ENCODE measurements at places on chromosomes 12 and 14.

DNA sequence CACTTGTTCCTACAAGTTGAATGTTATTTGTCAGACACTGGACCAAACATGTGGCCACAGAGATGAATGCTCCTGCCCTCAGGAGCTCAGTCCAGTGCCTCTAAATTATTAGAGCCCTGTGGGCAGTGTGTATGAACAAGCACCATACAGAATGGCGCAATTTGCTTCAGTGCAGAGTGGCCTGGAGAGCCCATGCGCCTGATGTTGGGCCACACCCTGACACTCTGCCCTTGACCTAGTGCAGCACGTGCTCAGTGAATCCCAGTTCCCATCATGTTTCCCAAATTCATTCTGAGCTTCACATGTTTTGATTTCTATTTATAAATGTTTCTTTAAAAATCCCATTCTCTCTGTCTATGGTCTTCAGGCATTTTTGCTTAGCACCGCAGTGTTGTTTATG lies 116.8 kb downstream of the PRMT8 start:
- no peak for DNase-seq

- DNase-seq, result no peak
Observed at GRCh38 chr14:105299654-105300541, 903 bp downstream of the BRF1 start.

- no peak for DNase-seq
Observed at GRCh38 chr14:47466916-47467315, 208.5 kb downstream of the MDGA2 start.

DNA sequence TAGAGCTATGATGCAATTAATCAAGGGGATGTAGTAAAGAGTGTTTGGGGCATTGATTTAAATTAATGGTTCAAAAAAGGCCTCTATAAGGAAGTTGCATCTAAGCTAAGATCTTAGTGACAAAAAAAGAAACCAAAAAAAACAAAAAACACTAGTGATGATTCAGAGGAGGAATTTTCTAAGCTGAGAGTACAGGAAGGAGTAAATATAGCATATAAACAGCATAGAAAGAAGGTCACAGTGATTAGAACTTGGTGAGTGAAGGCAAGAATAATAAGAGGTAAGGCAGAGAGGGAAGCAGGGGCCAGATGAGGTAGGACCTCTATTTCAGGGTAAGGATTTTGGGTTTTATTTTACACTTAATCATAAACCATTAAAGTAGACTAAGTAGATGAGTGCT lies 48.0 kb upstream of the PDZRN4 start:
- no peak for DNase-seq

GRCh38 chr12:20852649-20853048 lies 42.1 kb downstream of the SLCO1B3 start:
- no peak for DNase-seq

DNA sequence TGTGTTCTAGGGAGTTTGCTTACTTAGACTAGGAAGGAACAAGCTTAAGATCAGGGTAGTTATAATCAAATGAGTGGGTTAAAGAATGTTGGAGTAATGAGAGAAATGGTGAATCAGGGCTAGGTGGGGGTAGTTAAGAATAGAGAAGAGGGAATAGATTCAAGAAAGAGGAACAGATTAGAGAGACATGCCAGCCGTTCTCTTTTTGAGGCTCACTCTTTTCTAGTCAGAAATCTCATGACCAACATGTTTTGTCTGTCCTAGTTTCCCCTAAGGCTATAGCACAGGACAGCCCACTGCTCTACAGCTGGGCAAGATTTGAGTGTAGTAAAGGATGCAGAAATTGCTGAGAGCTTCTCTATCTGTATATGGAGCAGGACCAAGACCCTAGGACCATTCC lies 258.4 kb downstream of the AKAP6 start:
- DNase-seq, result no peak

DNA sequence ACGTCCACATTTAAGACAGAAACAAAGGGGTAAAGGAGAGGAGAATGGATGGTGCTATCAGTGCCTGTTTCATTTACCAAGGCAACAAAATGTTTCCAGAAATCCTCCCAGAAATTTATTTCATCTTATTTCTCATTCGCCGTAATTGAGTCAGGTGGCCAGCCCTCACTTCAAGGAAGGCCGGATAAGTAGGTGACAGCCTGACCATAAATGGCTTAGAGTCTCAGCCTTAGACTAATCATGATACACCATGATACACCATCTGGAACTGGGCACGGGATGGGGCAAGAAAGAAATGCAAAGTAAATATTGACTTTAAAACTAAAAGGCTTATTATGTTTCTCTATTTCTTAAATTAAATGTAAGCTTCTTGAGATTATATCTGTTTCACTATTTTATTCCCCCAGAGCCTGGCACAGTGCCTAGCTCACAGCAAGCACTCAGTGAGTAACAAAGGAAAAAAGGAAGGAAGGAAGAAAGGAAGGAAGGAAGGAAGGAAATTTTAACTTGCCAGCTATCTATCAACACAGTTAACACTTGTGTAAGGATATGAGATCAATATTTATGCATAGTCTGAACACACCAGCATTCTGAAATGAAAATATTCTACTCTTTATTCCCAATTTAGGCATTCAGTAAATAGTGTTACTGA lies 106.1 kb upstream of the FSCB start:
- DNase-seq, result no peak

DNA sequence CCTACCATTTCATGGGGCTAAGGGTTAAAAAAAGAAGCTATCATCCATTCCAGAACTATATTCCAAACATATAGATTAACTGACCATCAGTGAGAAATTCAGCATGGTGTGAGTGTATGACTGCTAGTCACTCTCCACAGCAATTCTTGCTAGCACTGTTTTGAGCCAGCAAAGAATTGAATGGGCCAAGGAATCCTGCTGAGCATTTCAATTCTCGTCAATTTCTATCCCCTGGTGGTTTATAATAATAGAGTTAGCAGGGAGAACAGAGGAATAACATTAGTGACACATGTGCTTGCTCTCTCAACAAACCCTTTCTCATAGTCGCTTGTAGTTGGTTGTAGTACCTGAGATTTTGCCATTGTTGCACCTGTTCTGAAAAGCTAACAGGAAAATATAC lies 7.2 kb downstream of the MBIP start:
- DNase-seq, result no peak

GRCh38 chr12:83817730-83818129 lies 1094.9 kb downstream of the SLC6A15 start:
- no peak for DNase-seq

- DNase-seq, result no peak
Observed at GRCh38 chr14:26218861-26219260, 379.0 kb downstream of the NOVA1 start.

- no peak for DNase-seq
Observed at GRCh38 chr14:23076785-23077408, 18.0 kb downstream of the ACIN1 start.

- DNase-seq, result peak; percentile 80
Observed at GRCh38 chr12:68406134-68406576, 74.0 kb upstream of the MDM1 start.

DNA sequence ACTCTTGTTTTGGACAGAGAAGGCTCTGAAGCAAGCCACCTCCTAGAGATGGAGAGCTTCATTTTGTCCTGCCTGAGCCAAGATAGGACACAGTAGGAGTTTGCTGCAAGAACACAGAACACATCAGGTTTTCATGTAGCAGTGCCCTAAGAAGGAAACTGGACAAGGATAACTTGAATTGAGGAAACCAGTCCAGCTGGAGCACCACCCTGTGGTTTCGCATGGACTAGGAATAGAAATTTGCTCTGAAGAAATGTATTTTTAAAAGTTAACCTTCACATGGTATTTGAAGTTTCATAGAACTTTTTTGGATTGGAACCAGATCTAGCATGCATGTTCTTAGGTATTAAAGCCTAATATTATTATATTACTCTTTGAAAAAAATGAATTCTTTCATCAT lies 68.8 kb downstream of the RERG start:
- no peak for DNase-seq

DNA sequence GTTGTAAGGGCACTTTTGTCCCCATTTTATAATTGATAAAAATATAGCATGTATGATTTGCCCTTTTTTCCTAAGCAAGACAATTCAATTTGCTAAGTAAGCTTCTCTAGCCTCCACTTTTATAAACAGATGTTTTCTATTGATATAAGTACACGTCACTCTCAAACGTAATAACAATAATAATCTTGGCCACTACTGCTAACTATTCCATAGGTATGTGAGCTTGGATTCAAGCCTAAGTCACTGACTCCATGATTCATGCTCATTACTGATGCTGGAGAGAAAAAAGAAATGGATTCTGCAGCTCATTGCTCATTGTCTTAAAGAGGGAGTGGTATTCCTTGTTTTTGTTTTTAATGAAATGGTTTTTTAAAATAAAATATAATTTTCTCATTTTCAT lies 661.0 kb downstream of the GALC start:
- peak; percentile 9 for DNase-seq

DNA sequence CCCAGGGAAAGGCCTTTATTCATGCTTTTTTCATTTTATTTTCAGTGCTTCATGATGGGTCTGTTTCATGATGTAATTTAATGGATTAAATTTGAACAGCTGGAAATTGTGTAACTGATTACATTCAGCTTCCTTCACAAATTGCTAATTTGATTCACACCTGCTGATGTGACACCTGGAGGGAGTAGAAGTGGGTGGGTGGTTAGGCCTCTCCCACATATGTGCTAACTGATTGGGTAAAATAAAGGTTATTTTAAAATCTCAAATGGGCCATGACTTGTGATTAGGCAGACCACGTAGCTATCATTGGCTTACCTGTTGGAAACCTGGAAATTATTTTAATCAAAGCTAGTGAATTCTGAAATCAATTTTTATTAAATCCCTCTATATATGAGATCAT lies 142.1 kb downstream of the GXYLT1 start:
- DNase-seq, result no peak

- no peak for DNase-seq
Observed at GRCh38 chr12:22728987-22729386, 104.0 kb downstream of the ETNK1 start.

- DNase-seq, result no peak
Observed at GRCh38 chr12:71125949-71126348, 31.9 kb downstream of the TSPAN8 start.

DNA sequence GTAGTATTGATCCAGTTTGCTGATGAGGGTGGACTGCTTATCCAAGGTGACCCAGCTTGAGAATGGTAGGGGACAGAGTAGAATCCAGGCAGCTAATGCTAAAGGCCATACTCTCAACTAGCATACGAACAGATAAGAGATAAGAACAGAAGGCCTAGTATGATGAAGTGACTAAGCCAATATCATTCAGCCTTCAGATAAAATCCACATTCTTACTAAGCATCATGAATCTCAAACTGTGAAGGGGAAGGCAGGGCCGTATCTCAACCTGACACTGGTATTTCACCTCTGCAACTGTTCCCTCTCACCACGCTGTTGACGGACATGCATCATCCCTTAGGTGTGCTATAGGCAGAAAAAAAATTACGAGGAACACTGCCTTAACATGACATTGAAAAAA lies 8.1 kb upstream of the CKAP4 start:
- no peak for DNase-seq

GRCh38 chr14:47044841-47045240 lies 393.3 kb upstream of the RPL10L start:
- DNase-seq, result no peak

DNA sequence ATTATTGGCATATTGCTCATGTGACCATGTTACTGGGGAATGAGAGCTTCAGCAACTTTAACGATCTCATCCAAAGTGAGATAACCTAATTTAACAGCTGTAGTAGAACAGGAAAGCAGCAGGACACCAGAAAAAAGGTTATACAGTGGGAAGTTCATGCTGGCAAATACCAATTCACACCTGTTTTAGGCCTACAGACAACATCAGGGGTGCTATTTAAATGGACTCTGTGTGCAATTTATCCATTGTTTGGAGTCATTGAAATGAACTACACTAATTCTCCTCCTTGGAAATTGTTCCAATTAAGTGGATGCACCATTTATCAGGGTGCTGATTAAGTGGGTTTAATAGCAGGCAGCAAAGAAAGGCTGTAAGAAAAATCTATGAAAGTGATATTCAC lies 424.4 kb upstream of the LMO3 start:
- no peak for DNase-seq

GRCh38 chr14:33799705-33800570 lies 150.9 kb downstream of the EGLN3 start:
- no peak for DNase-seq

DNA sequence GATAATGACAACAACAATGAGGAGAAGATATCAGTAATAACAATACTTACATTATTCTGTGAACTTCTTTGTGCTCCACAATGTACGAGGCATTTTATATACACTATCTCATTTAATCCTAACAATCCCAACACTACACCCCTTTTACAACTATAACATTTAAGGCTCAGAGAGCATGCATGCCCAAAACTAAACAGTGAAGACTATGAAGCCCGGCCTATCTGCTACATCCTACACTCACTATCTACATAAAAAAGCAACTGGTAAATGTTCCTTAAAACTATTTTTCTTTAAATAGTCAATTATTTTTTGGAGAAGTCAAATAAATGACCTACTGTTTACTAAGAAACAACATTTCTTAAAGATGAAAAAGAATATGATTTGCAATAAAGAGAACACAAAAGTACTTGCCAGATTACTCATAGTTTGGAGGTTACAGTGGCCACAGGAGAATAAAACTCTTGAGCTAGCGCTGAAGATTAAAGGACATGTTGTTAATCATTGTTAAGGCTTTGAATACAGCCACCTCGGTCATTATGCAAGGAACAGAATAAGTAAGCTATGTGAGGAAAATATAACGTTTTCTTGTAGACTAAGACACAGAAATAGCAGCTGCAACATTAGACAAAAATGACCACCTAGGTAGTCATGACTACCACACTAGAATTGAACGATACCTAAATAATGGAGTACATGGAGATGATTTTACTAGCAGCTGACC lies 56.7 kb downstream of the EPS8 start:
- peak; percentile 69 for DNase-seq

GRCh38 chr12:77577791-77578190 lies 252.9 kb upstream of the NAV3 start:
- peak; percentile 43 for DNase-seq

- DNase-seq, result no peak
Observed at GRCh38 chr14:72196237-72197015, 264.2 kb downstream of the RGS6 start.

DNA sequence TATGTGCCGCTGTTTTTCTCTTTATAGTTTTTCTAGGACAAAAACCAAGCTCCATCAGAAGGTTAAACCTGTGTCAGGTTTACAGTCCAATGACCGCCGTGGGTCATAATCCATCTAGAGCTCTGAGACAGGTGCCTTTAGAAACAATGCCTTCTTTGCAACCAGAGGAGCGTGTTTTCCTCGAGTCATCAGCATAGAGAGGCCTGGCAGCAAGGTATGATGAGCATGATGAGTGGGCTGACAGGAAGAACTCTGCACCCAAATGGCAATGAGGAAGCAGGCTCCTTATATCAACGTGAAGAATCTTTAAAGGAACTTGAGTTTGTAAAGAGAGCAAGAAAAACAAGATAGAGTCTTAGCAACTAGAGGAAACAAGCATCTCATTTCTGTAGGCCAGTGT lies 60.5 kb upstream of the NUDT4 start:
- no peak for DNase-seq

GRCh38 chr14:64879635-64880220 lies at the start of gene SPTB:
TSS of gene SPTB (minus strand) at chr14:64879907. CDS start at chr14:64823094, 56,813 bp downstream.
- DNase-seq, result no peak

GRCh38 chr12:65098364-65098763 lies 22.7 kb downstream of the WIF1 start:
- DNase-seq, result no peak

- DNase-seq, result no peak
Observed at GRCh38 chr12:42128327-42128726, 16.3 kb downstream of the GXYLT1 start.

Data from stromal cell of bone marrow (primary cell).